RKO (cell line): ENCODE measurements at places on chromosomes 6 and 20.

DNA sequence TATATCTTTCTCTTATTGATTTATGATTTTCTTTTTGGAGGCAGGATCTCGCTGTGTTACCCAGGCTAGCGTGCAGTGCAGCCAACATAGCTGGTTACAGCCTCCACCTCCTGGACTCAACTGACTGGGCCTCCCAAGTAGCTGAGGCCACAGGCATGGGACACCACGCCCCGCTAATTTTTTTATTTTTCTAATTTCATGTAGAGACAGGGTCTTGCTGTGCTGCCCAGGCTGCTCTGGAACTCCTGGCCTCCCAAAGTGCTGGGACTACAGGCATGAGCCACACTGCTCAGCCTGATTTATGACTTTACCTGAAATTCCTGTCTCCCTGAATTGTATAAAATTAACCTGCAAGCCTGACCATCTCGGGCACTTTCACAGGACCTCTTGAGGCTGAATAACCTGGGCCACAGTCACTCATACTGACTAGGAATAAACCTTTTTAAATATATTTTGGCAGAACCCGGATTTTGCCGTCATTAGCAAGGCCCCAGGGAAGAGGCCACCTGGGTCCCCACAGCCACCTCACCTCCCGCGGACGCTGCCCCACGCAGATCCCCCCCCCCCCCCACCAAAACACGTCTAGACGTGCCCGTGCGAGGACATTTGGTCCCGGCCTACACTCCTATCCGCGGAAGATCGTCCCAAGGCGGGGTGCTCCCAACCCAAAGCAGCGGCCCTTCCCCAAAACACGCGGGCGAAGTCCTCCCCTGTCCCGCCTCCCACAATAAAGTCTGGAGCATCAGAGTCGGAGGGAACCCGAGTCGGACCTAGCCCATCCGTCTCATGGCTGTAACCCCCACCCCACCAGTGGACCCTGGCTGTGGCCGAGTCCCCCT lies 902 bp downstream of the ZNF337 start:
- DNase-seq = peak; percentile 23

- no peak for DNase-seq
Observed at GRCh38 chr6:10451394-10451793, 36.5 kb upstream of the TFAP2A start.

GRCh38 chr6:139327038-139327437 lies 35.2 kb upstream of the TXLNB start:
- DNase-seq = no peak

DNA sequence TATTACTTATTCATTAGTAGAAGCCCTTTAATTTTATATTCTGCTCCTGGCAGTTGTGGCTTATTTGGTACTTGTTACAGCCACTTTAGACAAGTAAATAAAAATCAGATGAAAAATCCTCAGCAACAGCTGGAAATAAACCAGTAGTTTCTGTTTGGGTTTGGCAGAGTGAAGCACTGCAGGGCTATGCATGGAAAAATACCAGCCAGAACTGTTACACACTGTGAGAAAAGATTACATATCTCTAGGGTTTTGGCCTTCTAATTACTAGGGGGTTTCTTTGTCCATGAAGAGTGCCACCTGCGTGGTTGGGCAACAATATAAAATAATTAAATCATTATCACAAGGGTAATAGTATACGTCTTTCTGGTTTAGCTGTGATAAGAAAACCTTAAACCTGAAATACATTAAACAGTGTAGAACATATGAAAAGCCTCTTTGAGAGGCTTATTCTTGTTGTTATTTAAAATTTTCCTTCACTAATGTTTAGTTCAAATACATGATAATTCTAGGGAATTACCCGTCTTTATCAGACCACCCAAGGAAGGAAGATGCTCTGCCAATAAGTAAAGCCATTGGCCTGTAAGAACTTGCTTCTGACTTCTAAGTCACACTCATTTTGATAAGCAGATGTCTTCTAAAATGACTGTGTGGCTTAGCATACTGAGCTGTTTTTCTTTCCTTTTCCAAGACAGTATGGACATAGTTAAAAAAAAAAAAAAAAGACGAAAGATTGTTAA lies 320.0 kb upstream of the FLRT3 start:
- DNase-seq = no peak

DNA sequence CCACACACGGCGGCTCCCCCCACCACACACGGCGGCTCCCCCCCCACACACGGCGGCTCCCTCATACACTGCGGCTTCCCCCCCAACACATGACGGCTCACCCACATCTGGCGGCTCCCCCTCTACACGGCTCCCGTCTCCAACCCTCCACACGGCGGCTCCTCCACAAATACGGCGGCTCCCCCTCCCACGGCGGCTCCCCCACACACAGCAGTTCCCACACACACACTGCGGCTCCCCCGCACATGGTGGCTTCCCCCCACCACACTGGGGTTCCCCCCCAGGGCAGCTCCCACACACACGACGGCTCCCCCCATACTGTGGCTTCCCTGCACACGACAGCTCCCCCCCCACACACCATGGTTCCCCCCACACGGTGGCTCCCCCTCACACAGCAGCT lies 98.0 kb downstream of the TTLL2 start:
- DNase-seq = no peak

DNA sequence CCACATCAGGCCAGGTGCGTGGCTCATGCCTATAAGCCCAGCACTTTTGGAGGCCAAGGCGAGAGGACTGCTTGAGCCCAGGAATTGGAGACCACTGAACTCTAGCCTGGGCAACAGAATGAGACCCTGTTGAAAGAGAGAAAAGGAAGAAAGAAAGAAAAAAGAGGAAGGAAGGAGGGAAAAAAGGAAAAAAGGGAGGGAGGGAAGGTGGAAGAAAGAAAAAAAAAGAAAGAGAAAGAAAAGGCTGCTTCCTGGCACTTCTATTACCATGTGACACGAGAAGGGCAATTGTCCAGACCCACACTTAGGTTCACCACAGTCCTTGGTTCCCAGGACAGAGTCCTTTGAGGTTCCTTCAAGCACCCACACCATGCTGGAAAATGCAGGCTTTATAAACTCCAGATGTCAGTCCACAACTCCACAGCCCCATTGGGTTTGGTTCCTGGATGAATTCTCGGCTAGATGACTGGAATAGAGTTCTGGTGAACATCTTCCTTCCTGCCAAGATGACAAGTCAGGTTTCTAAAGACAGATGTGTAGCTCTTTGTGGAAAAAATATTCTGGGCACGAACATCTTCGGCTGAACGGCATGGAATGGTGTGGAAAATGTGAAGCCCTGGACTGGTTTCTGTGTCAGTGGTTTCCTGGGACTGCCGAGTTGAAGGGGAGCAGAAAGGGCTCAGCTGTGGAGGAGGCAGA lies 32.5 kb downstream of the NT5E start:
- DNase-seq = no peak

DNA sequence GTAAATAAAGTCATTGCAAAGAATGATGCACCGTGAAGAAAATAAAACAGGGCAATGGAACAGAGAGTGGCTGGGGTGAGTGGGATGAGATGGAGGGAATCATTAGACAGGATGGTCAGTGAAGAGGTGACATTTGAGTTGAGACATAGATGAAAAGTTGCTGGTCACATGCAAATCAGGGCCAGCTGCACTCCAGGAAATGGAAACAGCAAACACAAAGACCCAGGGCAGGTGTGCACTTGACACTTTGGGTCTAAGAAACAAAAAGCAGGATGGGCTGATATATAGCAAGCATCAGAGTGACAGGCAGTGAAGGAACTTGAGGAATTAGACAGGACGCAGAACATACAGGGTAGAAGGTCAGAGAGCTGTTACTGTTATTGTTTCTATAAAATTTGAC lies 171.5 kb upstream of the RIPOR2 start:
- DNase-seq = no peak

- peak; percentile 56 for DNase-seq
Observed at GRCh38 chr6:49555951-49556350, 5.5 kb downstream of the C6orf141 start.

DNA sequence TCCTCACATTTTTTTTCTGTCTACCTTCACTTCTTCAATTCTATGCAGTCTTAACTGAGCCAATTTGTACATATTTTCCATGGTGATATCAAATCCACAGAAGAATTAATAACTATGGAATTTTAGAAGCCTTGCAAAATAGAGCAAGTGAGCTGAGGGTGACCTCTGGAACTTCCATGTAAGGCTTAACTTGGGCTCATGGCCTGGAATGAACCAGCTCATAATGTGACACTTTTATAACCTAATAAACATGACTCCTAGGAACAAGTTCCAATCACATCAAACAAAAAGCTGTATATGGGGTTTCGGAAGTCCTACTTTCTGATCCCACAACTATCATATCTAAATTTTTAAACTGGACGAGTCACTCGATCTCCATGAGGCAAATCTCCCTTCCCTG lies 232.4 kb downstream of the FOXA2 start:
- no peak for DNase-seq

- no peak for DNase-seq
Observed at GRCh38 chr20:25750220-25750764, 53.6 kb upstream of the ZNF337 start.

GRCh38 chr6:25027221-25027916 lies 91.6 kb upstream of the RIPOR2 start:
- no peak for DNase-seq

- DNase-seq = no peak
Observed at GRCh38 chr6:111832833-111833418, 40.3 kb downstream of the FYN start.

- DNase-seq = no peak
Observed at GRCh38 chr6:15408758-15409157, 162.9 kb downstream of the JARID2 start.

GRCh38 chr6:43951063-43951755 lies 176.0 kb downstream of the MRPL14 start:
- DNase-seq = no peak

GRCh38 chr6:53484476-53485280 lies 60.2 kb downstream of the GCLC start:
- peak; percentile 70 for DNase-seq

GRCh38 chr6:129893640-129894039 lies 32.5 kb upstream of the TMEM244 start:
- DNase-seq = peak; percentile 43

DNA sequence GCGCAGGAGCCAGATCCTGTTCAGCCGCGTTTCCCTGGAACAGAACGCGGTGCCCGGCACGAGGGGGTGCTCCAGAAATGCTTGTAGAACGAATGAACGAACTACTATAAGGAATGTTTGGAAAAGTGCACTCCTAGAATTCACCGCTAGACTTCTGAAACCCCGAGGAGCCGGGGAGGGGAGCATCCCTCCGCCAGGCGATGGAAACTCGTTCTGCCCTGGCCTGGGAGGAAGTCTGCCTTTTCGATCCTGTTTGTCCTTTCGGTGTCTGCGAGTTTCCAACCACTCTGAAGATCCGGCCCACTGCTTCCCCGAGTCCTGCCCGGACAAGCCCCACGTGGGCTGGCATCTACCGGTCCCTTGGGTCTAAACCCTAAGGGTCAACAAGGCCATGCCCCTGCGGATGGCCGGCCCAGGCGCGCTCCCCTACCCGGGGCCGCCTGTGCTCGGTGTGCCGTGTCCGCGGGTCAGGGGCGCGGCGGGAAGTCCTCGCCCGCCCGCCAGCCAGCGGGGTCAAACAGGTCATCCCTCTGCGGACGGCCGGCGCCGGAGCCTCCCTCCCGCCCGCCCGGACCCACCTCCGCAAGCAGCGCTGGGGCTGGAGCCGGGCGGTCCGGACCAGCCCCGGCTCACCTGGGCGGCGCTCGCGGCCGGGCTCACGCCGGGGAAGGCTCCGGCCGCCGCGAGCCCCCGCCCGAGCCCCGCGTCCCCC lies 526 bp downstream of the SULF2 start:
- no peak for DNase-seq

- no peak for DNase-seq
Observed at GRCh38 chr6:123524781-123525180, 112.0 kb downstream of the TRDN start.

DNA sequence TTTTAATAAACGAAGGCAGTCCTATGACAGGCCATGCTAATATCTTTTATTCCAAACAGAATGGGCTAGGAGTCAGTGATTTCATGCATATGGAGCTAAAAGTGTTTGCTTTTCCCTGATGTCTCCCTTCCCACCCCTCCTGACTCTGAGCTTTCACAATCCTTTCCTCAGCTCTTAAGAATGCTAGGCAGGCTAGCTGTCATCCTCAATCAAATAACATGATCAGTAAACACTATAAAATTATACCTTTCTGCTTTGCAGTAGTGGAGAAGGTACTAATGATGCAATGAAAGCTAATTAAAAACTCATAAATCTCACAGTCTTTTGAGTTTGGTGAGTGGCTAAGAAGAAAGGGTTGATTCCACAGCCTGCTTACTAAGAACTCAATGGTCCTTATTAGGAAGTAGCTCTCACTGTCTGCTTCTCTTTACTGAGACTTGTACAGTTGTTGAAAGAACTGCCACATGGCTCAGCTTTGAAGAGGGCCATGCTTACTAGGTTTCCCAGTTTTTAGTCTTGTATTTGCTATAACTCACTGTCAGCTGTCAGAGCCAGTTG lies 250.9 kb upstream of the JAG1 start:
- no peak for DNase-seq

DNA sequence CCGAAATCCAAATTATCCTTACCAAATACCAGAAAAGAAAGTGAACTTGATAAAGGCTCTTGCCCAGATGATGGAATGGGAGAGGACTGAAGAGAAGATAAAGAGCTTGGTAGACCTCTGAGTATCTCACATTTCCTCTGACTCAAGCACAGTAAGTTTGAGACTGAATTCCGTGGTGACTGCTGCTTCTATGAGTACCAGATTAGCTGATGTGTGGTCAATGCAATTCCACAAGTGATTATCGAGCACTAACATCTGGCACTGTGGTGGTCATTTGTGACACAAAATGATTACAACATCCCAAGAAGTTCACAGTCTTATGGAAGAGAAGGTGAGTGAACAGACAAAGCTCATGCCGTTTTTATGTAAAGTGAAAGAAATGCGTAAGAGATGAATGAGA lies 2.6 kb upstream of the RPS6KA2 start:
- peak; percentile 30 for DNase-seq

DNA sequence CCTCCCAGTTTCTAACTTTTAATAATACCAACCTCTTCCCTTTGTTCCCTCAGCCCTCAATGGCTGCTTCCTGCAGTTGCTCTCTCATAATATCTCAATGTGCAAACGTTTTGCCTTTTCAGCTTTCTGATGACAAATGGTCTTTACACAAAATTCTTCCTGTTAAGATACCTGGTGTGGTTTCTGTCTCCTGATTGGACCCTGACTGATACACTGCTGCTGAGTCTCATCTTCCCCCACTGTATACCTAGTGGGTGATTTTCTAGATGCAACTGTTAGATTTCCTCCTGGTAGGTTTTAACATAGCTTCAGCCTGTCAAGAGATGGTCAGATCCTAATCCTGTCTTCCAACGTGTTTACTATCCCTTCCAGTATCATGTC lies 147.9 kb upstream of the TOP1 start:
- DNase-seq = no peak

DNA sequence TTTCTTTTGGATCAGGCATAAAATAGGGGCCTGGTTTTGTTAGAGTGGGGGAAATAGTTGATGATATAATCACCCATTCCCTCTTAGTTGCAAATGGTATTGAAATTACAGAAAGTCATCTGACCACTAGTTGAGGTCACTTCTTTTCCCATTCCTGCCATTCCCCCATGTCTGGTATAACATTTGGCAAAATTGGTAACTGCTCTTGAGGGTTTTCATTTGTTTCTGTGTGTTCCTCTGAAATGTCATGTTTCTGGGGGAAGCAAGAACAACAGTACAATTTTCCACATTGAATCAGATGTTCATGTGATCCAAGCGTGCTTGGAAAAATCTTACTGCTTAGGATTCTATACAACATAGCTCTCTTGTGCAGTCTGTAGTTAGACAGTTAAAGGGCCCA lies 7.3 kb downstream of the AIG1 start:
- DNase-seq = no peak

GRCh38 chr20:63360850-63361518 lies at the start of gene CHRNA4:
Gene CHRNA4 (minus strand): TSS chr20:63361349. CDS start chr20:63361165, 184 bp downstream.
- DNase-seq = no peak
